BJ (cell line): ENCODE measurements at places on chromosomes 7 and 10. TPM values are rescaled to one million over a fixed set of nuclear protein-coding genes. Genes with fewer than 3 reads are reported as not detected.

- no peak for DNase-seq
Observed at GRCh38 chr7:2645274-2645868, 13.6 kb downstream of the TTYH3 start.

DNA sequence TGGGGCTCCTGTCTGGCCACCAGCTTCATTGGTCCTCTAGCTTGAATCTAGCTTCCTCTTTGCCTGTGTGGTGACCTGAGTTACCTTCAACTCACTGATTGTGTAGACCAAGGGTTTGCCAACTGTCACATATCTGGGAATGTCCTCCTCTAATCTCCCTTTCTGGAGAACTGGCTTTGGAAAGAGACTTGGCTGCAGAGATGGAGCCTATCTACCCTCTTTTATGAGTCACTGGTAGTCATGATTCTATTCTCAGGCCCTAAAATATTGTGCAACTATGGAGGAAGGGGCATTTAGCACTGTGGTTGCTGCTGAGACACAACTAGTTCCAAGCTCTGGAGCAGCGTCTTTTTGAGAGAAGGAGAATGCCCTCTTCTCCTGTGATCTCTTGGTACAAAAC, 691.3 kb downstream of the KCNMA1 start:
- no peak for DNase-seq

Gene PRF1
- polyA plus RNA-seq, result not detected in 2 replicates

DNA sequence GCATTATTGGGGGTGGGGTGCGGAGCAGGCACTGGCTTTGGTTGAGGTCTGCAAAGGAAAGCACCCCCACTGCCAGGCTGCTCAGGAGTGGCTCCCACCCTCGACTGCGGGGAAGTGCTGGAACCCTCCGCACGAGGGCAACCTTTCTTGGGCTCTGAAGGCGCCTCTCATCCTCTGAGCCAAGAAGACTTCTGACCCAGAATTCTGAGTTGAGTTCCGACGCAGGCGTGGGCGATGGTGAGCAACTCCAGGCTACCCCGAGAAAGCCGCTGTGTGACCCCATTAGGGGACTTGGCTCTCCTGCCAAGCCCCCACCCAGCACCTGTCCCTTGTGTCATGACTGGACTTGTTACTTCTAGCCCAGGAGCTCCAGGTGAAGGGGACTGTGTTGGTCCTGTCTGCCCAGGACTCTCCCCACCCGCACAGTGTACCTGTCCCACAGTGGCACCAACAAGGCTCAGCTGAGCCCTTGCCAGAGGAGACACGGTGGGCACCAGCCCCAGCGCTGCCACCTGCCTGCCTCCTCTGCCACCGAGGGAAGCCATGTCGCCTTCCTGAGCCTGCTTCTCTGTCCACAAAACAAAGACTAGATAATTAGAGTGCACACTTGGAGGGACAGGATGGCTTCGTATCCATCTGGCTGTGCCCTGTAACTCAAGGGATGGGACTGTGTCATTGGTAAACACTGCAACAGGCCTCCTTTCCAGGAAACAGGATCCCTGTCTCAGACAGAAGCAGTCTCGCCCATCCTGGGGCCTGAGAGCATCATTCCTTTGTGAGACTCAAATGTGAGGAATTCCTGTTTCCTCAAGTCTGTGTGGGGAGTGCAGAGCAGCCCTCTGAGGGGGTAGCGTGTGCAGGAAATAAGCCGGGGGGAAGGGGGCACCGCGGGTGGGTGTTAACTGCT, 128.8 kb downstream of the LHPP start:
- no peak for DNase-seq

Gene CTAGE4
- polyA plus RNA-seq, result 0.91 and 0.98 TPM in 2 replicates

DNA sequence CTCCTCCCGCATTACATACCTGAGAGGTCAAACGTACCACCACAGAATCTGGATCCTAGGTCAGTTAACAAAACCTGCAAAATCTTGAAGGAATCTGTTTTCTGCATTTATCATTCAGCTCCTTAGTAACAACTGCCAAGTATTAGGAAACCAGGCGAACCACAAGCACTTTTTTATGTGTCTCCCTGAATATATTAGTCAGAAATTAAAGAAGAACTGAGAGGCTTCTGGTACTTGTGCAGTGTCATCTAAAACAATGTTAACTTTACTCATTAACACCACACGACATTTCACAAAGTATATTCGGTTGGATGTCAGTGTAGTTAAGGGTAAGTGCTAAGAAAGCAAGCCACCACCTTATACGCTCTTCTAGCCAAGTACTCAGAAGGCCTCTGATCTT, 2.5 kb downstream of the CCDC6 start:
- DNase-seq, result no peak

GRCh38 chr7:14602851-14603250, 299.7 kb downstream of the DGKB start:
- DNase-seq, result no peak

Gene CNPY4
- polyA plus RNA-seq, result 20.9 and 23.5 TPM in 2 replicates

Gene HOXA10
- polyA plus RNA-seq, result 54.7 and 59.6 TPM in 2 replicates
